B cell (primary cell): ENCODE measurements at places on chromosomes 7 and 10. TPM values are rescaled to one million over a fixed set of nuclear protein-coding genes. Genes with fewer than 3 reads are reported as not detected.
A peak's percentile ranks its signal among the peaks of the same experiment; 100 is the strongest.

DNA sequence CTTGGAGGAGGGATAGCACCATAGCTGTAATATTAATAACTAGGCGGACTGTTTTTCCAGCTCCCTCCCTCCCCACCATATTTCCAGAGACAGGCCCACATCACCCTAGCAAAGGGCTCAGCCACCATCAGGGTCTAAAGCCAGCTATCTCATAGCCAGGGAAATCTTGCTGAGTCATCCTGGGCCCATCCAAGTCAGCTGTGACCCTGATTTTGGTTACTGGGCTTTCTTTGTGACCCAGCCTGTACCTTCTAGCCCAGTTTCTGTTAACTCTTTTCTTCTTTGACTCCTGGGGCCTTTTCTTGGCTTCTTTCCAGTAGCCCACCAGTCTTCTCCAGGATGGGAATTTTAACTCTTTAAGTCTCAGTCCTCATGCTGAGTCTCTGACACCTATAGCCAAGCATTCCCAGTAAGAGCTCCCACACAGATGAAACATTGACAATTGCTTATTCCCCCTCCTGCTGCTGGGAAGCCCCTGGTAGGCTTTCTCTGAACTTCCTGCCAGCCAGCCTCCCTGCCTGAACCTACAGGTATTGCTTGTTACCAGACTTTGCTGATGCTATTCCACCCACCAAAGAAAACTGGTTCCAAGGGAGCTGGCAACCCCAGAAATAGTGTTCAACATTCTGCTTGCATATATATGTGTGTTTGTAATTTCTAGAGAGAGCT, 34.8 kb upstream of the ADO start:
- DNase-seq = no peak

The HGF gene
- not detected in 2 replicates for total RNA-seq

The DKK1 gene
- not detected in 2 replicates for total RNA-seq

DNA sequence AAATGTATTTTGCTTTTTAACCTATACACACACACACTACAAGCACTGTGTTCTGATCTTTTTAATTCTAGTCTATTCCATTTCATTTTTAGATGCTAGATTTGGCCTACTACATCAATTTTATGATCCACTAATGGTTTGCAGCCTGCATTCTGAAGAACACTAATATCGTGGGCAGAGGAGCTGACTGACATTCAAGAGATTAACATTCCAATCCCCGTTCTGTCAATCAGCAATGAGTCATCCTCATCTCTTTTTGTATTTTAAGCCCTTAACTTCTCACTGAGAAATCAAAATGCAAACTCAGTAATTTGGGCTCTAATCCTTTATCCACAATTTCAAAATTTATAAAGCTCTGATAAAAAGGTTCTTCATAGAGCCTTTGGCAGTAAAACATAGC, 47.1 kb upstream of the GAD2 start:
- no peak for DNase-seq

The PARG gene
- 47.9 and 50.2 TPM in 2 replicates for total RNA-seq

GRCh38 chr7:129010075-129010474, 44.8 kb downstream of the TNPO3 start:
- DNase-seq = no peak

DNA sequence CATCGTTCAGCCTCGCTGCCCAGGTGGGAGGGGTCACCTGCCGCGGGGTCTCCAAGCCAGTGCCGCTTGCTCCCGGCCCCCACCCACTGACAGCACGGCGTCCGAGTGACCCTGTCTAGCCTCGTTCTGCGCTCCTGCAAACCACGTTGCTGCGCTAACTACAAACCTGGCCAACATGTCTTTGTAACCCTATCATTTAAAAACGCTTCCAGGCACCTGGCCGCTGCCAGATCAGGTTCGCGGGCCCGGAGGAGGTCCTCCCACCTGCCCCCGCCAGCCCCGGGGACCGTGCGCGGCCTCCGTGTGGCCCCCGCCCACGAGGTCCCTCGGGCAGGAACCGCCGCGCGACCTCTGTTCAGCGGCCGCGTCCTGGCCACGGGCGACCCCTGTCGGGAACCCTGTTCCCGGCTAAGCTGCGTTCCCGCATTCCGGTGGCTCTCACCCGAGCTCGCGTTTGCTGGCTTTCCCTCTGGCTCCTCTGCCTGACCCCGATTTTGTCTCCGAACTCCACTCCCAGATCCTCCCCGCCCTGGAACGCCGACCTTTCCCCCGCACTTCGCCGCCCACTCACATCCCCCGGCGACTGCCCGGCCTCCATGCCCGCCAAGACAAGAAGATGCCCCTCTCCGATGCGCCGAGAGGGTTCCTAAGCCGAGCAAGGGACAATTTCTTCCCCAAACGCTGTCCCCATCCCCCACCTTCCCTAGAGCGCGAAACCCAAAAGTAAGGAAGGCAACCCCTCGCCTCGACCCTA, 2.4 kb downstream of the SFMBT2 start:
- DNase-seq = peak; percentile 70

The PRKCQ gene
- total RNA-seq = 0.15 and 0.27 TPM in 2 replicates
